KBM-7 (cell line): ENCODE measurements at places on chromosomes 12 and 14.
A peak's percentile ranks its signal among the peaks of the same experiment; 100 is the strongest.

DNA sequence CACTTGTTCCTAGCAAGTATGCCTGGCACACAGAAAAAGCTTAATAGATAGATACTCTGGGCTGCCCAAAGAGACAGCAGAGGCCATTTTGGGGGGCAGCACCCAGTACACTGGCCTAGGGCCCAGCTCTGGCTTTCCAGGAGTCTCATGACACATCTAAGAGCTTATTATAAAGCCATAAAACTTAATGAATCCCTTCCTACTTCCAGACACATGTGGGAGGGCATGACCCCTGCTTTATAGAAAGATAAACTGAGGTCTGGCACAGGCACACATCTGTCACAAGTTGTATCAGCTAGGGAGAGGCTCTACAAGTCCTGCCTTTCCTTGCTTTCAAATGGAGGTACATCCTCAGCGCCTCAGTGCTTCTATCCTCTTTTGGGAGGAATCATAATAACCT lies 27.1 kb downstream of the FMNL3 start:
- no peak for DNase-seq

DNA sequence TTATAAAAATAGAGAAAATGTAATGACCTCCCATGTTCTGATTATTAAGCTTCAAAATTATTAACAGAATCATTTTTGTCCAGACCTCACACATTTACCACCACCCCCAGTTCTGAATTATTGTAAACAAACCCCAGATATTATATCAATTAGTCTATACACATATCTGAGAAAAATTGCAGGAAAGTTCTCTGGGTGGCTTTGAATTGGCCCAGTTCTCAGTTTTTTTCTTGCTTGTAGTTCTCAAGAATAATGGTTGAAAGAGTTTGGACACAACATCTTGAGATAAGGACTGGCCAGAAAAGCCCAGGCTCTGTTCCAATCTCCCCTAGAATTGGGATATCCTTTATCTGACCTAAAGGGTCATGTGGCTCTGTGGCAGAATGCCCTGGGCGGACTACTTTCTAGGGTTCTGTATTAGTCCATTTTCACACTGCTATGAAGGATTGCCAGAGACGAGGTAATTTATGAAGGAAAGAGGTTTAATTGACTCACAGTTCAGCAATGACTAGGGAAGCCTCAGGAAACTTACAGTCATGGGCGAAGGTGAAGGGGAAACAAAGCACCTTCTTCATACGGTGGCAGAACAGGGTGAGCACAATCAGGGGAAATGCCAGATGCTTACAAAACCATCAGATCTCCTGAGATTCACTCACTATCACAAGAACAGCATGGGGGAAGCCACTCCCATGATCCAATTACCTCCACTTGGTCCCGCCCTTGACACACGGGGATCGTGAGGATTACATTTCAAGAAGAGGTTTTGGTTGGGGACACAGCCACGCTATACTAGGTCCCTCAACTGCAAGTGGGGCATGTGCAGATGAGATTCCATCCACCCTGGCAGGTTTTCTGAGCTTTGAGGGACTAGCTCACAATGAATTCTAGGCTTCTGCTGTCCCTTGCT lies 1504.6 kb upstream of the FLRT2 start:
- no peak for DNase-seq

GRCh38 chr14:54532111-54533012 lies 22.7 kb downstream of the CGRRF1 start:
- no peak for DNase-seq

DNA sequence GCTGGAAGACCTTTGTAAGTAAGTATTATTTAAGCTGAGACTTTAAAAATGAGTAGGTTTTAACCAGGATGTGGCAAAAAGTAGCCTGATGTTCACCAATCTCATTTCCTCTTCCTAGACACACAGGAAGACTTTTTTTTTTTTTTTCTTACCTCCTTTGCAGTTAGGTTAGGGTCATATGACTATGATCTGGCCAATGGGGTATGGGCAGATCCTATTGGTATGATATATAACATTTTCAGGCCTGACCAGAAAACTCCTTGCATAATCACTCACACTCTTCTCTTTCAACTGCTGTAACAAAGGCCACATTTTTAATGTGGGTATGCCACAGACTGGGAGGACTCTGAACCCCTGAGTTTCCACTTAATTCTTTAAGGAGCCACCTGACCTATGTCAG lies 2.7 kb upstream of the RPS6KA5 start:
- peak; percentile 73 for DNase-seq
